ENCODE measurements at places on chromosomes 1 and 21.

GRCh38 chr1:11913291-11913690 is 12.9 kb downstream of the KIAA2013 start:
- DNase-seq, result no peak

DNA sequence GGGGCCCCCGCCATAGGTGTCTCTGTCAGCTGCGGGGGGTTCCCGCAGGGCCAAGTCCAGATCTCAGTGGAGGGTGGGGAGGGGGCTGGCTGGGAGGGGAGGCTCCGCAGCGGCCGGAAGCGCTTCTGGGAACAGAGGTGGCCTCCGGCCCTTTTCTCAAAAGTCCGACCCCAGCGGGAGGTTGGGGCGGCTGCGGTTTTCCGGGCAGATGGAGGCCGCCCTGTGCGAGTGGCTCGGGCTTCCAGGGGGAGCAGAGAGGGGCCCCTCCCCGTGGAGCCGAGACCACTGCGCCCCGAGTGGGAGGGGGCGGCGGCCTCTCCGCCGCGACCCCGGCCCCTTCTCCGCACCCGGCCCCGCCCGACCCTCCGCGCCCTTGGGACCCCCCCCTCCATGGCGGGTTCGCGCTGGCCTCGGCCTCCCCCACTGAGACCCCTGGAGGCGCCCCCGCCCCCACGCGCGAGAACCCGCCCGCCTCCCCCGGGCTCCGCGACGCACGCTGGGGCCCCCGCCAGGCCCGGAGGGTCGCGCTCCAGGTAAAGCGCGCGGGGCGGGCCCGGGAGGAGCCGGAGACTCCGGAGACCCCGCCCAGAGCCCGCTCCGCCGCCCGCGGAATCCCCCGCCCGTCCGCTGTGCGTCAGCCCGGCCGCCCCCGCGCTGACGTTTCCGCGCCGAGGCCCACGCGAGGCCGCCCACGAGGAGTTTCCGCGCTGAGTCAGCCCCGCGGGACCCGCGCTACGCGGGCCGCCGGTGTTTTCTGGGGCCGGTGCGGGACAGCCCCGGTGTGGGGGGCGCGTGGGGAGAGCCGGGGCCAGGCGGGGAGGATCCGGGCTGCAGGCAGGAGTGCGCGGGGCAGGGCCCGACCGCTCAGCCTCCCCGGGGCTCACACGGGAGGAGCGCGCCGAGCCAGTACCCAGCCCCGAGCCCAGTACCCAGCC is 5.2 kb downstream of the TNFRSF18 start:
- peak; percentile 37 for DNase-seq

DNA sequence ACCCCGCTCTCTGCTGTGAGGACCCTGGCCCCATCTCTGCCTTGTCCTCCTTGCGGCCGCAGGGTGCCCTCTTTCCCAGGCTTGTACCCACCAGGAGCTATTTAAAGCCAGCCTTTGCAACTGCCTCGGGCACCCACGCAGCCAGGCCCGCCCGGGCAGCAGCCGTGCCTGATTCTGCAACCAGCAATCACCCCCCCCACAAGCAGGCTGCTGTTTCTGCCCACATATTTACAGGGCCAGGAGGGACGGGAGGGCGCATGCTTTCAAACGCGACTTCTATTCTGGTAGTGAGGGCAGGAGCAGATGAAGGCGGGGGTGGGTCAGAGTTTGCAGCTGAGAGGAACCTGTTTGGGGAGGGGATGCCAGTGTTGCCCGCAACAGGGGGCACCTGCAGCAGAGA is 13.6 kb downstream of the GABRD start:
- DNase-seq, result no peak

- DNase-seq, result no peak
These were observed 12.8 kb upstream of the E2F2 start for GRCh38 chr1:23543707-23544443.

DNA sequence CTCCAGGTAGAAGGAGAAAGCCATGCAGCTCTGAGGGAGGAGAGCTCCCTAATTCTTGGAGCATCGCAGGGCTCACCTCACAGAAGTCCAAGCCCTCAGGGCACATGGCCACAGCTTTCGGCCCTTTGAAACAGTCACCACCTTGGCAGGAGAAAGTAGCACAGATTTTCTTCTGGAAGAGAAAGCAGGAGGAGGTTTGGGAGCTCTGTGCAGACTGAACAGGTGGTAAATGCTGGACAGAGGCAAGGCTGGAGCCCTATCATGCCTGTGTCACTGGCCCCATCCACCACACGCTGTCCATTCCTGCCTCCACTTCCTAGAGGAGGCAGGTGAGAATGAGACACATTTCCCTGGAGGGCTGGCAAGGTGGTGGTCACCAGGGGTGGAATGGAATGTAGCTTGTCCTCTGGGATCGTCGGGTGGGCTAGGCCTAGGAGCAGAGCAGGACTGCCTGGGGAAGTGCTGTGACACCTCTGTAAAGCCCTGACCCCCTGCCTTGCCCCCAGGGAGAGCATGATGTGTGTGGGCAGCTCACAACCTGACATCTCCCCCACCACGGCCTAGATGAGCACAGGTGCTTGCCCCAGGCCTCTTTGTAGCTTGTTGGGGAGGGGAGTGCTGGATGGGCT is 2.8 kb upstream of the INPP5B start:
- DNase-seq, result no peak

GRCh38 chr1:172719066-172719627 is 60.2 kb downstream of the FASLG start:
- peak; percentile 76 for DNase-seq

GRCh38 chr1:5265438-5266075 is 611.1 kb downstream of the AJAP1 start:
- no peak for DNase-seq

DNA sequence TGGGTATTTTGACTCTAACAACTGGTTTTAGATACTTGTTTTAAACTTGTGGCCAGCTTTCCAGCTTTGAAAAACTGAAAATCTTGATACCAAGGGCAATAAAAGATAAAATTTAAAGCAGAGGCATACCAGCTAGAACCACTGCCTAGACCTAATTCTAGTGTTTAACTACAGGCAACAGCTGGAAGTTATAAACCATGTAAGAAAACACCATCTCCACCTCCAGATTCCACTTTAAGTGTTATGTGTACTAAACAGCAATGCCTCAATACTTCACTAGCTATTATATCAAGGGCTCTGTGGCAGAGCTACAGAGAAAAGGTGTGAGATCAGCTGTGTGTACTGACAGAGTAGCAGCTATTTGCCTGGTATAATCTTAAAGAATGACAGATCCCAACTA is 69.5 kb downstream of the LPAR3 start:
- DNase-seq, result no peak

DNA sequence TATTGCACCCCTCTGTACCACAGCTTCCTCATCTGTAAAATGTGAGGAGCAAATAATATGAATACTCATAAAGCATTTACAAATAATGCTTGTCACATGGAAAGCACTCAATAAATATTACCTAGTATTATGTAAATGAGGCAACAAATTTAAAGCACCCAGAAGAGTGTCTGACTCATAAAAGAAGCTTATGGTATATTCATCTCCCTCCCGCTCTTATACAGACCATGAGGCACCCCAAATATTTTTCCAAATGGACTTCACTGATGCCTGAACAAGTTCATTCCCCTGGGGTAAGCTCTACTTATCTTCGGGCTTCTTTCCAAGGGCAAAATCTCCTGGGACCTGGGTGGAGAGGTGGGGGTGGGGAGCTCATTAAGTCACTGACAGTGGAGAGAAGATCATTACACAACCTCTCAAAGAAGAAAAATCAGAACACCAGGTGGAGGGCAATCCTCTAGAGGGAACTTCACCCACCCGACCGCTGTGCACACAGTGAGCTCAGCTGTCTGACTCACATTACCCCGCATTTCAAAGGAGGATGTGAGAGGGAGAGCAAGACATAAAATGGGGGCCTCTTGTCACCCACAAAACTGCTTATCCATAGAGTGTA is 166.2 kb downstream of the ASTN1 start:
- DNase-seq, result no peak

GRCh38 chr1:45365051-45365450 is 24.8 kb upstream of the MUTYH start:
- no peak for DNase-seq

DNA sequence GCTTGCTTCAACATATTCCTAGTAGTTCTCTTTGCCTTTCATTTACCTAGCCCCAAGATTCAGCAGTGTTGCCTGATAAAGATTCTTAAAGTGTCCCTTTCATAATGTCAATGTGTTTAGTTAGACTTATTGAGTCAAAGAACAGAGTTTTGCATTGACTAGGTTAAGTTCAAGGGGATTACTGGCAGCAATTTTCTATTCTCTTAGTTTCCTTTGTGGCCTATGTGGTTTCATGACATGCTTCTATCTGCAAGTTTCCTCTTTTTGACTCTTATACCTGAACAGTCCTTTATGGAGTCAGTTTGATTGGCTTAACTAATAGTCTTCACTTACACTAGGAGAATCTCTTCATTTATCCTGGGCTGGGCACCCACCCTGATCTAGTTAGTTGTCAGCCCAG is 151.3 kb downstream of the ADGRL4 start:
- DNase-seq, result no peak

GRCh38 chr1:227893949-227894721 is 53.6 kb downstream of the WNT9A start:
- no peak for DNase-seq

DNA sequence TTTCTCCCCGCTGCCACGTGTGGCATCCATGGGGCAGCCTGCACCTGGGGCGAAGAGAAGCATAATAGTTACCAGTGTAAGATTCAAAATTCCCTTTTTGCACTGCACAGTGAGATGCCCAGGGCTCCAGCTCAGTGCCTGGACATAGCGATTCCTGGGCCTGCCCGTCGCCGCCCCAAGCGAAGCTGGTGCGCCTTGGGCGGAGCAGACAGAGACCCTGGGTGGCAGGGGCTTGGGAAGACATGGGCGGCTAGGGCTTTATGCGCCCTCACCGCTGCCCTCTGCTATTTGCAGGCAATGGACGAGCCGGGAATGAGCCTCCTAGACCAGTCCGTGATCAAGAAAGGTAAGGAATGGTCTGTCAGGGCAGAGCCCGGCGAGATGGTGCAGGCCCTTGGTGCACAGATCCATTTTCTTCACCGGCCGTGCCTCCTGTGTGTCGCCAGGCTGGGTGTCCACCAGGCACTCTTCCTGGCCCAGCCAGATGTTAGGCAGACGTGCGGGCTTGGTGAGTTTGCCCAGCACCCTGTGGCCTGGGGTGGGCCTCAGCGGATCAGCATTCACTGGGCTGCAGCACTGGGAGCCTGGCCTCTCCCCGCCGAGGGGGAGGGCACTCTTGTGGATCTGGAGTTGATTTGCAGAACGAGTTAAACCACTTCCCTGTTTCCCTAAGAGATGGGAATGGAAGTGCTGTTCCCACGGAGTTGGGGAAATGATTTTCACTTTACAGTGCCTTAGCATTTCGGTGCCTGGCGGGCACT is 1.7 kb downstream of the TFAP2E start:
- DNase-seq, result no peak

DNA sequence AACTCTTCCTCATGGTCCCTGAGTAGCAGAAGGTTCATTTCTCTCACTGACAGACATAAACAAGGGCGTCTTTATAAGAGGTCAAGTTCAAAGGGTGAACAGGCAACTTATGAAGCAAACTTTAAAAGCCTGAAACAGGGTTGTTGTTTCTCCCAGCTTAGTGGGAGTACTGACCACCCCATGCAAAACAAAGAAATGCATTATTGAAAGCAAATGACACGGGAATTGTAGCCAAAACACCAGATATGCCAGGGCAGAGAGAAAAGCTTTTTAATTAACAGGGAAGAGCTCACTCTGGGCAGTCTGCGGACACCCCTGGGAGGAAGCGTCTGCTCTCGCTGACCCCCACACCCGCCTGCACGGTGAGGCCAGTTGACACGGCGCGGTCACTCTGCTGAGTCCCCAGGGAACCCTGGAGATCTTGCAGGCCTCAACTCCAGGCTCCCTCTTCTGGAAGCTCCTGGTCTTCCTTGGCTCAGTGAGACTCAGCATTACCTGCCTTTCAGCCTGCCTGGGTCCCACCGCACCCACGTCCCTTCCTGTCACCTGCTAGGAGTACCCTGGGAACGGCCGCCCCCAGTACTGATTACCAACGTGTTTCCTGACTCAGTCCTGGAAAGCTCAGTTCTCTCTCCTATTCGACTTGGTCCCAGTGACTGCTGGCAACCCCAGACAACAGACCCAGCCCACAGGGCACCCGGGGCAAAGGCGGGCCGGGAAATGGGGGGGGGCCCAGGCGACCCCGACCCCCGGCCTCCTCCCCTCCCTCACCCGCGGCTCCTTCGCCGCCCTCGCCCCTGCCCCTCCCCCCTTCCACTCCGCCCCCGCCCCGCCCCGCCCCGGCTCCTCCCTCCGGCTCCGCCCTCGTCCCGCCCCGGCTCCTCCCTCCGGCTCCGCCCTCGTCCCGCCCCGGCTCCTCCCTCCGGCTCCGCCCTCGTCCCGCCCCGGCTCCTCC is 972 bp downstream of the CFAP410 start:
- DNase-seq, result peak; percentile 46
